Activated naive CD4-positive, alpha-beta T cell treated with Interleukin-2 at 50 U/mL for 16 hours (primary cell): ENCODE measurements at places on chromosomes 12 and 14.

DNA sequence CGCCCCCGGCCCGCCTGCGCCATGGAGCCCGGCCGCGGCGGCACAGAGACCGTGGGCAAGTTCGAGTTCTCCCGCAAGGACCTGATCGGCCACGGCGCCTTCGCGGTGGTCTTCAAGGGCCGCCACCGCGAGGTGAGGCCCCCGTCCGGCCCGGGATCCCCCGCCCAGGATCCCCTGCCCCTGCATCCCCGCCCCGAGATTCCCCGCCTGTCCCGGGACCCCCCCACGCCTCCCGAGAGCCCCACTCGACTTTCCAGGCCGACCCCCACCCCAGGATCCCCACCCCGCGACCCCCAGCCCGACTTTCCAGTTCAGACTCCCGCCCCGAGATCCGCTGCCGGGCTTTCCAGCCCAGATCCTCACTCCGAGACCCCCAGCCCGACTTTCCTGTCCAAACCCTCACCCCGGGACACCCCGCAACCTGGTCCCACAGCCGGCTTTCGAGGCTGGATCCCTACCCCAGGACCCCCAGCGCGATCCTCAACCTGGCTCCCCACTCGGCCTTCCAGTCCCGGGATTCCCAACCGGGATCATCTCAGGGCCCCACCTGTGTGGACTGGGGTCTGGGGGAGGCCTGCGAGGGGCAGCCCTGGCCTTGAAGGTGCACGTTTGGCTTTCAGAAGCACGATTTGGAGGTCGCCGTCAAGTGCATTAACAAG is 688 bp downstream of the ULK1 start:
- peak; percentile 27 for DNase-seq

DNA sequence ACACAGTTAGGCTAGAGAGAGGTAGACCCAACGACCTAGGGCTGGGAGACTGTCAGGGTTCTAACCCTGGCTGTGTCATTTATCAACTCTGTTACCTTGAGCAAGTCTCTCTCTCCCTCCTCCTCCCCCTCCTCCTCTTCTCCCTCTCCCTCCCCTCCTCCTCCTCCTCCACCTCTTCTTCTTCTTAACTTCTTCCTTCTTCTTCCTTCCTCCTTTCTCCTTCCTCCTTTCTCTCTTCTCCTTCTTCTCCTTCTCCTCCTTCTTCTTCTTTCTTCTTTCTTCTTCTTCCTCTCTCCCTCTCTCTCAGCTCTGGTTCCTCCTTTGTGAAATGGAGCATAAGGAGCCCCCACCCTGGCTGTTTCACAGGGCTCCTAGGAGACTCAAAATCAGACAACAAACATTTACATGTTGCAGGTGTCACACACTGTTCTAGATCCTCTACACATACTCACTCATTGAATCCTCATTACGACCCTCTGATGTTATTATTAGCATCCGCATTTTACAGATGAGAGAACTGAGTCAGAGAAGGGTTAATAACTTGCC is 2.2 kb upstream of the KCNH3 start:
- DNase-seq: no peak

GRCh38 chr14:67857778-67858350 is 38.3 kb downstream of the RAD51B start:
- DNase-seq: no peak

DNA sequence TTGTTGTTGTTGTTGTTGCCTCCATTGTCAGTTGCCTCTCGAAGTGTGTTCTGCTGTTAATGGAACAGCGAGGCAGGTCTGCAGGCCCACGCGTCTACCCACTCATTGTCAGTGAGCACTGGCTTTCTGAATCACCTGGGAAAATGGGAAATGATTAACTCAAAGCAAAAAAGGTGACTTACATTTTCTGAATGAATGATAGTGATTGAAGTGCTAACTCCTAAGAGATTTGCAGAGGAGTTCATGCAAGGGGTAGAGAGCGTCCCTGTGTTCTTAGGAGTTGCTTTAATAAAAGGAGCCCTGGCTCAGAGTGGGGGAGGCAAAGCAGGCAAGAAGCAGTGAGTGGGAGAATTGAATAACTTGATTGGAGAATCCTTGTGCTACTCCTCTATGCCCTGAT is 177.6 kb downstream of the CAND1 start:
- DNase-seq: peak; percentile 9

GRCh38 chr14:51719955-51720354 is 68.2 kb downstream of the FRMD6 start:
- no peak for DNase-seq

DNA sequence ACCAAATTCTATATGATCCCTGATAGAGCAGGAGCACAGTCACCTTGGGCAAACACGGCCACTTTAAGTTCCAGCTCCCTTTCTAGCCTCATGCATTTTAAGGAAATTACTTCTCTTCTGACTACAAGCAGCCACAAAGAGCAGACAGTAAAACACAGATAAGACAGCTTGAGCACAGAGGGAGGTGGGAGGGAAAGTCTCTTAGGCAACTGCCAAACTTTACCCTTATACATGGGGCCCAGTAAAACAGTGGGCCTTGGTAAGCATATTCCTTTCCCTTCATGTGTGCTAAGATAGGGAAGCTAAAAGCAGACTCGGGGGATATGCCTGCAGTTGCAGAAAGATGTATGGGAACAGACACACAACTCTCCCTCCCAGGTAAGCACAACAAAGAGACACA is 235.9 kb downstream of the CPNE8 start:
- DNase-seq: no peak
